ENCODE measurements at places on chromosomes 1 and 21.
A peak's percentile ranks its signal among the peaks of the same experiment; 100 is the strongest.

GRCh38 chr1:172999349-172999748 is 51.4 kb downstream of the TNFSF18 start:
- no peak for DNase-seq

GRCh38 chr1:9900142-9901043 is 9.7 kb downstream of the CTNNBIP1 start:
- DNase-seq = no peak

DNA sequence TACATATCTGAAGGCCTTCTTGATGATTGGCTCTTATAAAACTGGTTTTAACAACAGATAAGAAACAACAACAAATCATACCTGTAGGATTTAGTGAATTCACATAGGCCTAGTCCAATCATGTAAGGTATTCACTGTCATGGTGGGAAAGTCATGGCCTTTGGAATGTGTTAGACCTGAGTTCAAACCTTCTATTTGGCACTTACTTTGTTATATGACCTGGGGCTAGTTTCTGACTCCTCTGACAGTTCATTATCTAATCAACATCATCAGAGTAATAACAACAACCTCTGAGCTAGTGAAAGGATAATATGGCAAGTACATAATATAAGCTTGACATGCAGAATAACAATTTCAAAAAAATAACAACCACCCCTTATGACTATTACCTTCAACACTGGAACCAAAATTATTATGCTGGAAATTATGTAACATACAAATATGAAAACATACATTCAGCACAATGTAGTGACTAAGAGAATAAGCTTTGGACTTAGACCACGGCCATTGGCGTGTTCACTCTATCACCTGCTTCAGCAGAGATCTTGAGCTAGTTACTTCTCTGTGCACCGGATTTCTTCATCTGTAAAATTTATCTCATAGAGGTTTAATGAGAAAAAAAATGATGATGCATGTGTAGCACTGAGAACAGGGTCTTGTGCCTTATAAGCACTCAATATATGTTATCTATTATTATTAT is 597.6 kb downstream of the LMO4 start:
- no peak for DNase-seq

- no peak for DNase-seq
Observed at GRCh38 chr1:44500181-44501046, 95.4 kb downstream of the RNF220 start.

- DNase-seq = no peak
Observed at GRCh38 chr1:223819730-223820514, 25.8 kb downstream of the TP53BP2 start.

DNA sequence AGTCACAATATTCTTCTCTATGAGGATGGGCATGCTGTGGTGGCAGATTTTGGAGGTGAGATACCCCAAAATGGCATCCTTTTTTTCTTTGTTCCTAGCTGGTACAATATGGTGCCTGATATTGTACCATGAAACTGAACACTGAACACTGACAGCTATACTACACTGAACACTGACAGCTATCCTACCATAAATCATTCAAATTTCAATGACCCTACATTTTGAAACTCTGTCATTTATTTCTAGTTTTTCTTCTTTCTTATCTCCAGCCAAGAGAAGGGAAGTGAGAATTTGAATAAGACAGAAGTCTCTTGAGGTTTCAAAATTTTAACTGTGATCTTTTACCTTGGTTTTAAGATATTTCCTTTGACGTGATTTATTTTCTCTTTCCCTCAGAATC is 76.3 kb downstream of the LRRC53 start:
- DNase-seq = no peak

- no peak for DNase-seq
Observed at GRCh38 chr21:44946254-44947041, 6.6 kb downstream of the SLX9 start.

GRCh38 chr1:230907472-230908205 is 39.3 kb upstream of the C1orf198 start:
- no peak for DNase-seq

GRCh38 chr1:54853793-54854370 is 33.1 kb downstream of the DHCR24 start:
- DNase-seq = no peak

DNA sequence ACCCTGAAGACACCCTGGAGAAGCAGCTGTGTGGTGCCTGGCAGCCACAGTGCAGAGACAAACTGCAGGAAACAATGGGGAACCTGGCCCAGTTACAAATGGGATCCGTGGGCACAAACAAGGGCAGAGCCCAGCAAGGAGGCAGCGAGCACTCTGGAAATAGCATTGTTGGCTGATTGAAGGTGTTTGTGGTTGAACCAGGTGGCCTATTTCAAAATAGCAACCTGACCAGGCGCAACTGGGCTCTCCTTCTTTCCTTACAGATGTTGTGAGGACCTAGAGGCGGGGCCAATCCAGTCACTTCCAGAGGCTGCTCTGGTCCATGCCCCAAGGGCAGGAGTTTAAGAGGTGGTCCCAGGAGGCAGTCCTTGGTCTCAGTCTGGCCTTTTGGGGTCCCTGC is 21.7 kb upstream of the ZBTB21 start:
- DNase-seq = no peak

DNA sequence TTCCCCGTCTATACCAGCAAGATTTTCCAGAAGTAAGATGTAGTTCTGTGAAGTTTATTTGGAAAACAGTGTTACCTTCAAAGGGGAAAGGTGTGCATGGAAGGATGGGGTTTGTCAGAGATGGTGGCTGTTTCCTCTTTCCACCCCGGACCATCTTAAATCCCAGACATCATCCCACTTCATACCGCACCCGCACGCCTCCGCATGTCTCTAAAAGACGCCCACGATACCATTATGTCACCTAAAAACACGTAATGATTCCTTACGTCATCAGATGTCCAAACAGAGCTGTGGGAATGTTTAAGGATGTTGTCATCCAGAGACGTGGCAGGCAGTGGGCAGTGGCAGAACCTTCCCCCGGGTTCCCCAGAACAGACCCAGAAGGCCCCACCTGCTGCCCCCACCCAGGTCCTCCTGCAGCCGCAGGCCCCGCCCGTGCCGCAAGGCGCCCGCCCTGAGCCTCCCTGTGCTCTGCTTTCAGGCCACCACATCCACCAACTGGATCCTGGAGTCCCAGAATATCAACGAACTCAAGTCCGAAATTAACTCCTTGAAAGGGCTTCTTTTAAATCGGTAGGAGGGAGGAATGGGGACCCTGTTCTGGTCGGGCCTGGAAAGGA is 152.2 kb downstream of the PEX14 start:
- DNase-seq = no peak

DNA sequence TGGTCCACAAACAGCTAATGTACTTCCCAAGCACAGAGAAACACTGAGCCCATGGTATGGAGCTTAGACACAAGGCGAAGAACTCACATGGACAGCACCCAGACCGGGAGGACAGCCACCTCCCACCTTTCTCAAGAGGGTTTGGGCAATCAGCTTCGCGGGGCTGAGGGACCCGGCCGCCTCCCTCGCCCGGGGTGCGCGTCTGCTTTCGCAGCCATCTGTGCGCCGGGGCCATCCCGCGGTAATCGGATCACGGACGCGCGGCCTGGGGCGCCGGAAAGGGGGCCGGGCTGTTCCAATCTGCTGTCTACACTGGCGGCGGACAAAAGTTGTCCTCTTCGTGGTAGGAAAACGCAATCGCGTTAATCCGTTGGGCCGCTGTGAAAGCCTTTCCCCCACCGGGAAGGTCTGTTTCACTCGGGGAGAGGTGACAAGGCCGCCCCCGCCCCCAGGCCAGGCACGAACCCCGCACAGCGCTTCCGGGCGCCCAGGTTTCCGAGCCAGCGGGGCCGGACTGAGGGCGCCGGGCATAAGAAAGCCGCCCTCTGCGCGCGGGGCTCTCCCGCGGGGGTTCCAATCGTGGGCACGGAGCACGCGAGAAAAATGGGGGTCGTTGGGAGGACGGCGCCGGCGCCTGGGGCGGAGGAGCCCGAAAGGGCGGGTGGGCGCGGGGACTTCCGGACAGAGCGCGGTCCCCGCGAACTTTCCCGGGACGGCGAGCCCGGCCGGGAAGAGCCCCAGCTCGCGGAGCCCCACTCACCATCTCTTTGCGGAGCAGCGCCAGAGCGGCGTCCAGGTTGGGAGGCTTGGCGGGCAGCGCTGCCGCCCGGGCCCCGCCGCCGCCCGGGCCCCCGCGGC is 664 bp downstream of the FAM89A start:
- peak; percentile 38 for DNase-seq
